ENCODE measurements at places on chromosomes 2 and 18.

DNA sequence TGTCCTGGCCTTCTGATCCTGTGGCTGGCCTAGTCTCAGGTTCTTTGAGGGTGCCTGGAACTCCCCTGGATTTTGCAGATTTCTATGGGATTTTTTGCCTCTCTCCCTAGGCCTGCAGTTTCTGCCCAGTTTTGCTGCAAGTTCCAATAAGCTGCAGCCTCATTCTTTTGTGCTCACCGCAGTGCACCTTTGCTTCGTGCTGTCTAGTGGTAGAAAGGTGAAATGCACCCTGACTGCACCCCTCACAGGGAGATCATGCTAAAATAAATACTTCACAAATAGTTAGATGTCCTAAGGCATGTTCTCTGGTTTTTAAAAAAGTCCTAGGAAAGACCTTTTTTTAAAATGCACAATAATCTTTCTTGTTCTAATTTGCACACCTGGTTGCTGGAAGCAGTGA, 72.5 kb downstream of the GNAL start:
- DNase-seq = no peak

- DNase-seq = no peak
Measured at GRCh38 chr2:230968921-230969658, 26.8 kb upstream of the SPATA3 start.

DNA sequence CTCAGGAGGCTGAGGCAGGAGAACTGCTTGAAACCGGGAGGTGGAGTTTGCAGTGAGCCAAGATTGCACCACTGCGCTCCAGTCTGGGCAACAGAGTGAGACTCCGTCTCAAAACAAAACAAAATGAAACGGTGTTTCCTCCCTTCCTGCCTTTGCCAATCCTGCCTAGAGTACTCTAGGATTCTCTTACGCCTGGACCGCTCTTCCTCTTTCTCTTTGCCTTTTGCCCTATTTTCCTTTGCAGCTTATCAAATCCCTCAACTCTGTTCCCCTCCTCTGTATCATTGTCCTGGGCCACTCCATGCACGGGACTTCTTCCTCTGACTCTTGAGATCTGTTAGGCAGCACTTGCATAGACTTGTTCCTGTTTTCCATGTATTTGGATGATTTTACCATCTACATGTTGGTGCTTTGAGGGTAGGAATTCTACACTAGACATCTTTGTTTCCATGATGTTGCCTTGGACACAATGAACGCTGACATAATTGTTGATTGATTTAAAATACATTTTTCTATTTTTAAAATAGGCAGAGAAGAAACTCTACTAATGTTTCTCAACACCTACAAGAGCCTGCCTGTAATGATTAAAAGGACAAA, 24.8 kb upstream of the ACYP2 start:
- DNase-seq = no peak

GRCh38 chr2:201858281-201859184, 52.2 kb downstream of the CDK15 start:
- no peak for DNase-seq

DNA sequence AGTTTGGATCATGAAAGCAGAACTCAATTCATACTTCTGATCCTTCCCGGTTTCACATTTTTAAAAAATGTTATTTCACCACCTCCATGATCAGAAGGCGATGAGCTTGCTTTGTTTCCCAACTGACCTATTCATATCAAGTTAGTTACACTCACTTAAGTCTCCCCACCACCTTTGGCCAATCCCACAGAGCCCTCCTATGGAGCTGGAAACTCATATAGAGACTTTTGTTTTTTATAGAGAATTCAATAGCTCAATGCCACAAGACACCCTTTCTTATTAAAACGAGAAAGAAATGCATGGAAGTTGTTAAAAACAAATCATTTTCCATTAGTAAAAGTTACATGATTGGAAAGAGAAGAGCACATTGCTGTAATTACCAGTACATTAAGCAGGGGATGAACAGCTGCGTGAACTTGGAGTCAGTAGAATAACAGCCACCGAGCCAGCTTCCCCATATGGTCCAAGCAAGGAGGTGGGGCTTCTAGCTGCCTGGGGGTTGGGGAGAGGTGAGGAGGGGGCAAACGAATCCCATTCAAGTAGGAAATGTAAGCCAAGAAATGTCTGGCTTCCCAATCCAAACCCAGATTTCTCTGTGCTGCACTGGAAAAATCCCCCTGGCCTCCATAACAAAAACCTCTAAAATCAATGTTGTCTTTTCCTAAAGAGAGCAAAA, 614.5 kb downstream of the IRS1 start:
- DNase-seq = no peak

DNA sequence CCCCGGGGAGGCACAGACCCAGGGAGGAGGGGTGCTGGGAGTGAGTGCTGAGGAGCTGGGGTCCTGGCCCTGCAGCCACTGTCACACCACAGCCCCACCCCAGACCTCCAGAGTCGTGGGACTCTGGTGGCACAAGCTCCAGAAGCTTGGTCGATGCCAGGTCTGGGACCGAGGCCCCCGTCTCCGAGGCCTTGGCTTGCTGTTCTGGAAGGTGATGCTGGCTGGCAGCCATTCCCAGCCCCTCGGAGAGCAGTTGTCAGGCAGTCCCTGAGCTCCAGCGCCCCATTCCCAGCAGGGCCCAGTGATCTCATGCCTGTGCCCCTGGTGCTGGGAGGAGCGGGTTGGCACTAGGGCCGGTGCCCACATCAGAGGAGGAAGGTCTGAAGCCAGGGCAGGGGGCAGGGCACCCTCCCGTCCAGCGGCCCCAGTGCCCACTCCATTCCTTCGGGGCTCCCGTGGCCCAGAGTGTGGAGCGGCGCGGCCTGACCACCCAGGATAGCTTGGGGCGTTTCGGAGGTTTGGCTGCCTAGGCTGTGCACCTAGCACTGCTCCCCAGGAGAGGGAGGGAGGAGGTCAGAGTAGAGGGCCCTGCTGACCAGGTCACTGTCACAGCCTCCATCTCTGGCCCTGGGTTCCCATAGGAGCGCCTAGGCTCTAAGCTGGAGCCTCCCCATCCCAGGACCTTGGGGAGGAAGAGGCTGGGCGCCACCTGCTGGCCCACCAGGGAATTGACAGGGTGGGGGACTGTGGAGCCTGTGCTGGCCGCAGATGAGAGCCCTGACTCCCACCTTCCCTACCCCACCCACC, 16.8 kb upstream of the ALPI start:
- DNase-seq = peak; percentile 21

GRCh38 chr2:233892793-233893192, 24.4 kb upstream of the TRPM8 start:
- DNase-seq = no peak

GRCh38 chr2:1405967-1406366, 7.3 kb upstream of the TPO start:
- no peak for DNase-seq

DNA sequence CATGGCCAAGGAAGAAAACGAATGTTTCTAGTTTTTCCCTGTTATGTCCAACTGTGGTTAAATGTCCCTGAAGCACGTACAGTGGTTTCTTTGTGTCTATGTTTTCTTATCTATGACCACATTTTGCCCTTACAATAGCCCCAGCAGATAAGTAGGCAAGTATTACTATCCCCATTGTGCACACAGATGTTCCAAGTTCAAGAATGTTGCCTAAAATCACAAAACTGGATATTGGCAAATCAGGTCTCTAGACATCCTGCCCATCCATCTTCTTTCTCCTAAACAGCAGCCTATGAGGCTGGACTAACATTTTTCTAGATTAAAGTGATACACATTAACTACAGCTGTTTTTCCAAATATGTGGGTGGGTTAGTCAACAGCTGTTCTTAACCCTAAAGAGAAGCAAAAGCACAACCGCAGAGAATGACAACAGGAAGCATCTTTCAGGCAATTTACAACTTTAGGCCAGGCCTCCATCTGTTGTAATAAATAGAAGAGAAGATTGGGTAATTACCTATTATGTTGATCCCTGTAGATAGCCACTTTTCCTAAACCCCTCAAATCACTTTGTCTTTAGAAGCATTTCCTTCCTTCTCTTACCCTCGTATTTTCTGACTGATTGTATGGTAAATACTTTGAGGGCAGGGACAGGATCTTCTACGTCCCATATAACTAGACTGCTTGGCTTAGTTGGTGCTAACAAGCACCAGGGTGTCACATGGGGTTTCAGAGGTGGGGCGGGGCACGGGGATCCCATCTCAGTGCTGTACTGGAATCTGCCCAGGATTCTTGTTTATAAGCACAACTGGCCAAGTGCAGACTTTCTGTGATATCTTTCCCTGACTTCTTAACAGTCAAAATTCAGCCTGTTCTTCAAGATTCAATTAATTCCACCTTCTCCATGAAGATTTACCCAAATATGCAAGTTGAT, 132.1 kb upstream of the SETBP1 start:
- DNase-seq = no peak

DNA sequence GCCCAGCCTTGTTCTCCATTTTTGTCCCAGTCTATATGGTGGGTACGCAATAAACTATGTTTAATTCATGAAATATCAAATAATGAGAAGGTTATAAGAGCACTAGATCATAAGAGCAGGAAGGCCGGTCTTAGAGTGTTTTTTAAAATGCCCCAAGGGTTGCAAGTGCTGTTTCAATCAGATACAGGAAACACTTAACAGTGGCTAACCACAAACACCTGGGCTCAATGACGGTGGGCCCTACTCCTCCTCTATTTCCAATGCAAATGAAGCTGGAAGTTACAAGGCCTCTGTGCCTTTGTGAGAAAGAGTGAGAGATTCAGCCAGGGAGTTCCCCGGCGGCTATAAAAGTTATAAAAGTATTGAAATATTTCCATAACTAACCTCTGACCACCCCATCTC, 18.9 kb upstream of the WDR33 start:
- DNase-seq = peak; percentile 60

DNA sequence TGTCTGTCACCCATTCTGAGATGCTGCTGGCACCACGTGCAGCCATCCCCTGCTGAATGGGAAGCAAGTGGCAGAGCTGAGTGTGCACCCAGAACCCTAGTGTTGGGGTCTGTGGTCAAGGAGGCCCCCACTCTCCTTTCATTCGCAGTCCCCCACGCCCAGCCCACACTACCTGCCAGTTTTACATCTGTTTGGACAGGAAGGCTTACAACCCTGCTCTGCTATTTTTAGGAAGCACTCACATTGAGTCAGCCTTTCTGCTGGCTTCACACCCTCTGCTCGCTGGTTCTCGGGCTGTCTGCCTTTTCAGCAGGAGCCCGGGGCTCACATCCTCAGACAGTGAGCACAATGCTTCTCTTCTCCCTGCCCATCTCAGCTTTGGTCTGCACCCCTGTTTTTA, 10.7 kb upstream of the ADCY3 start:
- no peak for DNase-seq

DNA sequence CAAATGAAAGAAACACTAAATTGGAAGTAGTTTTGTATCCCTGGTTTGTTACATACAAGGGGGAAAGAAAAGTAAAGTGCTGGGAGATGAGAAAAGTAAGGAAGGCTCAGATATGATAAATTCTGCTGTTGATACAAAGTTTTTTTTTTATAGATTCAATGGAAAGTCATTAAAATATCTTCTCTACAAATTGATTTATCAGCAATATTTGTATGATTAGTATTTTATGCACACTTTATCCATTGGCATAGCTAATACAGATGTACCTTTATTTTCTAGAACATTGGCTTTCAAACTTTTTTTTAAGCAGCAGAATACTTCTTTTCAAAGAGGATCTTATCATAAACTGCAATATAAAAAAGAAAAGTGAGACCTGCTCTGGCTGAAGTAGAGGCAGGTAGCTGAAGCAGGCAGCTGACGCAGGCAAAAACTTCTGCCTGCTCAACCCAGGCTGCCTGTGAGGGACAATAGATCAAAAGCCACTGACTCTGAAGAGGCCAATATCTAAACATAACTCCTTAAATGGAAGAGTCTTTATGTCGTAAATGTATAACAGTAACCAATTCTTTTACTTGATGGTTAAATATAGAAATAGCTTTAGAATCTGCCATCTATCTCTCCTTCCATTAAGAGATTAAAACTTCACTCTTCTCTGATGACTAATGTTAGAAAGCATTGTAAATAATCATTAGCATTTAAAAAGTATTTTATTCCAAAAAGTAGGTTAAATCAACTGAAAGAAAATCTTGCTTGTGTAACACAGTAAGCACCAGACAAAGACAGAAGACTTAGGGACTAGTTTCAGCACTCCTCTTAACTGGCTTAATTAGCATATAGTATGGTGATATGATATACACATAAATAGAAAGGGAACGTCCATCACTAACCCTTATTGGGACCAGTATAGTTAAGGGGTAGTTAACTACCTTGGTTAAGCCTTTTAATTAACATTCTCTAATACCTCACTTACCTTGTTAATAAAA, 174.2 kb downstream of the SLC39A10 start:
- no peak for DNase-seq

- DNase-seq = no peak
Measured at GRCh38 chr18:58668211-58668610, 3.1 kb upstream of the MALT1 start.

GRCh38 chr2:35510636-35511035, 844.9 kb upstream of the CRIM1 start:
- DNase-seq = no peak

DNA sequence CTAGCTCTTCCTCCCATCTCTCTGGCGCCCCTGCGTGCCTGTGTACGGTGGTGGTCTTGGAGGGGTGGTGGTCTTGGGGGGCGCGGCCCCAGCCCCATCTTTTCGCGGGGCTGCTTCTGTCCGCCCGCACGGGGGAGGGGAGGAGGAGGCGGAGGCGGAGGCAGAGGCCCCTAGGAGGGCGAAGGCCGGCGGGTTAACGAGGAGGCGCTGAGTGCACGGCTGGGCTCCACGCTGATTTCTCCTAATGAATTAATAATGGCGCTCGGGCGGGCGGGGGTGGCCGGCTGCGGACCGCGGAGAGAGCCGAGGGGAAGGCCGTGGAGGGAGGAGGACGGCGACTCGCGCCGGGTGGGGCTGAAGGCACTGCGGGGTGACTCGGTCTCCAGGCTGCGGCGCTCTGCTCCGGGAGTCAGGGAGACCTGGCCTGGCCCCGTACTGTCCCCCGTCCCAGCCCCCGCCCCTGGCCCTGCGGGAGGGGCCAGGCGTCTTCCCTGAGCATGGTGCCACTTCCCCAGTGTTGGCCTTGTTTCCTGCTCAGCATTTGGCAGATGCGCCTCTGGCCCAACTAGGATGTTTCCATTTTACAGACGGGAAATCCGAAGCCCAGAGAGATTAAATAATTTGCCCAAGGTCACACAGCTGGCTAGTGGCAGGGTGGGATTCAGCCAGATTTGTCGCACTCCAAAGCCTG, 6.0 kb downstream of the GAREM2 start:
- no peak for DNase-seq

DNA sequence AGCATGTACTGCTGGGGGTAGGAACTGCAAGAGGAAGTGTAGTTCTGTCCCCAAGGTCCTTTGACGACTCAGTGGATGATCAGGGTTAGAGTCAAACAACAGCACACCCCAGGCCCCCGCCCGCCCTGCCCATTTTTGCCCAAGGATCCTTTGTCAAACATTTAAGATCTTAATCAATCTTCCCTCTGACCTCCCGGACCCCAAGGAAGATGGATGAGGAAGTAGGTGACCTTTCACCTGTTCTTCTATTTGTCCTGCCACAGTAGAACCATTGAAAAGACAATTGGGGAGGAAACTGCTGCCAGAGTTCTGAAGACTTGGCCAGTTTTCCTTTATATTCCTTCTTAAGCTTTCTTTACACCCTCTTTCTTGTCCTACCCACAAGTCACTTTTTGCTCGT, 12.1 kb downstream of the EPHA4 start:
- no peak for DNase-seq
